NCI-H1417 treated with DMSO at 0.1 percent for 48 hours (cell line): ENCODE measurements at places on chromosomes 3 and 15.

GRCh38 chr3:6697285-6697684 is 163.6 kb upstream of the GRM7 start:
- no peak for DNase-seq

DNA sequence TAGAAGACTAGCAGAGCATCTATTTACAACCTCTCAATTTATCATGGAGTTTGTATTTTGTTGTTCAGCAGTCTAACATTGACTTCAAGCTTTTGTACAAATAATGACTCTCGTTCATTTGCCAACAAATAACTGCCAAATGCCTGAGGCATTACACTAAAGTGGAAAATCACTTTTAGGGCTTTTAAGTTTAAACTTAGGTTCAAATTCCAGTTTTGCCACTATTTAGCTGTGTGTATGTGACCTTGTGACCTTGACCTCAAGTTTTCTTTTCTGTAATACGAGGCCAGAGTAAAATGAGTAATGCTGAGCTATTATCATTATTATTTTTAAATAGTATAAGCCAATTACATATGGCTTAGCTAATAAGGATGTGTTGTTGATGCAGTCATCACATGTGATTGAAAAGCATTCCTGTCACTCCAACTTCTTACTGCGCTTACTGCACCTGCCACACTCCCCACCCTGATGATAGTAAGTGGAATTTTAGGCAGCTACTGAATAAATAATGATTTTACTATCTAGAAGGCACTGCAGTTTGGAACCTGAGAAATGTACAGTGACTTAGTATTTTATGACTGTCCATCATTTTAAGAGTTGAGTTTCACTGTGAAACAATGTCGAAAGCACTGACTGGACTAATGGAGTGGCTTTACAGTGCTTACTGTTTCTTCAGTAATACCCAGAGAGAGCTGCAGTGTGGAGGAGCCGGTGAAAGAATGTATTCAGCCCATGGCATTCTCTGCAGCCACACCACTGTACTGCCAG is 16.3 kb downstream of the ARL8B start:
- DNase-seq: no peak

- DNase-seq: no peak
These were observed 49.6 kb upstream of the ROPN1 start for GRCh38 chr3:124041553-124041952.

- no peak for DNase-seq
These were observed 318.1 kb upstream of the MCTP2 start for GRCh38 chr15:93913310-93913709.

DNA sequence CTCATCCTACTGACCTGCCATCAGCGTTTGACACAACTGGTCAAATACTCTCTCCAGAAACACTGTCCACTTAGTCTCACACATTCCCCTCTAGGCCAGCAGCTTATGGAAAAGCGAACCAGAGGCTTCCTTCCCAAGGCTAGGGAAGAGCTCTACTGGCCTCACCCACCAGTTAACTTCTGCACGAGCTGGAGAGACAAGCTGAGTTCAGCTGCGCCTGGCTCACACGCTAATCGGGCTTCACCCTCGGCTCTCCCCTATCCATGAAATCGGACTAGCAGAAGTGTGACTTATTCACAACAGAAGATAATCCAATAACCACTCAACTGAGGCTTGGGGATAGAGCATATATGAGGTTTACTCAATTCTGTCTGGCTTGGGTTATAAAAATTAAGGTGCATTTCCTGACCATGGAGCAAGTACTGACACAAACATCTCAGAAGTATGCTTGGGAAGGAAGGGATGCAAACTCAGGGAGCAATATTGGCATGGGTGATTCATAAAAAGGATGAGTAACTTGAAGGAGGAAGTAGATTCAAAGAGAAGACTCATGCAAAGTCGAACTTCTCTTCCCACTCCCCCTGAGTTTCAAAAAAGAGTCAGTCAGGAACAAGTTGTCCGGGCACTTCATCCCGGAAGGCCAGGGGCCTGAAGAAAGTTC is 73.1 kb downstream of the XXYLT1 start:
- DNase-seq: no peak

DNA sequence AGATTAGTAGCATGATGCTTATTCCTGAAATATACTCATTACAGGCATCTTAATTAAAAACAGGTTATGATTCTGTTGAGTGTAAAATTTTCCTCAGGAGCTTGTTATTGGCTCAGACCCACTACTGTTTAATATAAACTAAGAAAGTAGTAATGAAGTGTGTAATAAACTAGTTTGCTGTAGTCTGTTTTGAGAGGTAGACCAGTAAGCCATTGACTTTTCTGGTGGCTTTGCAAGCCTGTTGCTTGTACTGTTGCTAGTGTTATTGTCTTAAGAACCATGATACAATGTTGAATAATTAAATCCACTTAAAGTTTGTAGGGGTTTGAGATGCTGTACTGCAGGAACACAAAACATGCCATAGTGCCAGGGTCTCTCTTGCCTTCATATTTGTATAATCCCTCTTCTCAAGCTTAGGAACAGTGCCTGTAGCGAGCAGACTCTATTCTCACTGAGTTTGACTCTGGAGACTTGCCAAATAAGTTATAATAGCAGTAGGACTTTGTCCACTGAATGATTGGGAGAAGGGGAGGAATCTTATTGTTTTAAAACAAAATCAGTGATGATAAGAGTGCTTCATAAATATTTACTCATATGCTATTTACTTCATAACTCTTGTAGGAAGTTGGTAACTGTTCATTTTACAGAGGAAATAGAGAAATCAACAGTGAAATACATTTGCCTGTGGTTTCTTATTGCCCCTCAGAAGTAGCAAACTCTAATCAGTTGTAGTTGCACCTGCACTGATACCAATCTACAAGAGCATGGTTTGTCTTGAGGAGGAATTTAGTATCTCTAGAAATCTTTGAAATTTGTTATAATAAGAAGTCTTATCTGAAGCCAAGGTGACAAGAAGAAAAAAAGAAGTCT is 13.4 kb downstream of the TCF12 start:
- no peak for DNase-seq

- DNase-seq: no peak
These were observed 891.3 kb downstream of the SQOR start for GRCh38 chr15:46525984-46526725.

DNA sequence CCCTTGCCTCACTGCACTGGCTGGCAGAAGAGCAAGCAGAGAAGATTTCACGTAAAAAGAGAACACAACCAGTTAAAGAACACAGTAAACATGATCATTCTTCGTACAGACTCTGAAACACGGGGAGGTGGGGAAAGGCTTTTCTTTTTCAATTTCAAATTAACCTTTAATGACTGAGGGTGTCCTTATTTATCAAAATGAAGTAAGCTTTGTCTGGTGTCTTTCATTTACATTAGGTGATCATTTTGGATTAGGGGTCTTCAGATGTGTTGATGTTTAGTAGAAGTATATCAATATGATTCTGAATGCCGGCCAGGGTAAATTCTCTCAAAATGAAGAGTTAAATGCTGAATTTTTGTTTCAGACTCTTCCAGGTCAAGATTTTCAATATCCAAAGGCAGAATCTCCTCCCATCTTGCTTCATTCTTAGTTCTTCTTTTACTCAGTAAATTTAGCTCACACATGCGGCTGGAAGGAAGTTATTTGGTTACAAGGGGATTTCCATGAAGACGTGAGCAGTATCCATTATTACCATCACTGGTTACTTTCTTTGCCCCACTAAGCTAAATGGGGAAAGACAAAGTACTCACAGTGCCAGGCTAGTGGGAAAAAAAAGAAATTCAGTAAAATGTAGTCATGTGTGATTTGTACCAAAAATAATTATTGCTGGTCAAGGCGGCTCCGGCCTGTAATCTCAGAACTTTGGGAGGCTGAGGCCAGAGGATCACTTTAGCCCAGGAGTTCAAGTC is 272.2 kb upstream of the NR2F2 start:
- no peak for DNase-seq

GRCh38 chr3:112650482-112650881 is 9.5 kb upstream of the CCDC80 start:
- no peak for DNase-seq

DNA sequence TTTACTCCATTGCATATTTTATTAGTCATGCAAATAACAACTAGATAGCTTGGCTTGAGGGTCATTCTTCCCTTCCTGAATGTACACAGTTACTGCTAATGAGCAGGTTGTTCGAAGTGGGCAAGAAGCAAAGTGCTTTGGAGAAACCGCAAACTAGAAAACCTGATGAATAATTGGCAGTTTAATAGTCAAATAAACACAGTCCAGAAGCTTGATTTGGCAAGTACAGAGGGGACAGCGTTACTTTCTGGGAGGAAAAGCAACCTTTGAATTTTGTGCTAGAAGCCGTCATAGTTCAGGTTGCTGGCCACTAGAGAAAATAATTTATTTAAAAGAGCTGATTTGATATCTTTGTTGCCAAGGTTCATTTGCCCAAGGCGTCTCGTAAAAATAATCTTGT is 94.9 kb downstream of the MFSD1 start:
- DNase-seq: no peak

GRCh38 chr3:7146529-7146928 is 285.6 kb downstream of the GRM7 start:
- DNase-seq: no peak

GRCh38 chr3:122857019-122857418 is 62.1 kb downstream of the SLC49A4 start:
- no peak for DNase-seq

GRCh38 chr15:29268706-29269484 is 727 bp downstream of the NSMCE3 start:
- DNase-seq: no peak

- DNase-seq: no peak
These were observed 2.8 kb downstream of the MAGI1 start for GRCh38 chr3:66035763-66036477.

- DNase-seq: no peak
These were observed at the start of gene ACTC1 for GRCh38 chr15:34795267-34796081. Gene ACTC1, minus strand, starts transcription at chr15:34795549. Its CDS starts 741 bp downstream, at chr15:34794808.

GRCh38 chr3:1010228-1010627 is 82.6 kb upstream of the CNTN6 start:
- DNase-seq: no peak

GRCh38 chr3:35817216-35817615 is 177.9 kb downstream of the ARPP21 start:
- no peak for DNase-seq

GRCh38 chr3:196122688-196123046 is 40.8 kb upstream of the TFRC start:
- no peak for DNase-seq

DNA sequence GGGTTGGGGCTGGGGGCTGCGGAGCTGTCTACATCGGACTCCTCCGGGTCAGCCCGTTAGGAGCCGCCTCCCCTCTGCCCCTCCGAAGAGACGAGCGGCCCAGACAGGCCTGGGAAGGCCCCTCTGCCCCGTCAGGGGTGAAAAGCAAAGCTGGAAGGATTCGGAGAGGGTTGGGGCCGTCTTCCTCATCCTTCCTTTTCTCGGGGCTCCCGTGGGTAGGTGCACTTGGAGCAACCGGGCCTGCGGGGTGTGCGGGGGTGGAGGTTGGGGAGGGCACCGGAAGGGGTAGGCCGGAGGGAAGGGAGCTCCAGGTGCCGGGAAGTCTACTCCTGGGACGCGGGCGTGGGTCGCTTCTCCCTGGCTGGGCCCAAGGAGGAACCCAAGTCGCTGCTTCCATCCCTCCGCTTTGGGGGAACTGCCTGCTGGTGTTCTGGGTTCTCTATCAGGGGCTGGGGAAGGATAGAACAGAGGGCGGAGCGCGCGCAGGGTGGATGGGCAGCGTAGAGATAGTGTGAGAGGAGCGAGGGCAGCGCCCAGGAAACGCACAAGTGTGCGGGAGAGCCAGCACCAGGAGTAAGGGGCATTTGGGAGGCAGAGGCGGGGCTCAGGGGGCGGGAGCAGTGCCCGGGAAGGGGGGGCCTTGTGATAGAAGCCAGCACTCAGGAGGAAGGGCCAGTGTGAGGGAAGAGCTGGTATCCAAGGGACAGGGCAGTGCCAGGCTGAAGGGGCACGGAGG is 590 bp downstream of the POLR2H start:
- no peak for DNase-seq

DNA sequence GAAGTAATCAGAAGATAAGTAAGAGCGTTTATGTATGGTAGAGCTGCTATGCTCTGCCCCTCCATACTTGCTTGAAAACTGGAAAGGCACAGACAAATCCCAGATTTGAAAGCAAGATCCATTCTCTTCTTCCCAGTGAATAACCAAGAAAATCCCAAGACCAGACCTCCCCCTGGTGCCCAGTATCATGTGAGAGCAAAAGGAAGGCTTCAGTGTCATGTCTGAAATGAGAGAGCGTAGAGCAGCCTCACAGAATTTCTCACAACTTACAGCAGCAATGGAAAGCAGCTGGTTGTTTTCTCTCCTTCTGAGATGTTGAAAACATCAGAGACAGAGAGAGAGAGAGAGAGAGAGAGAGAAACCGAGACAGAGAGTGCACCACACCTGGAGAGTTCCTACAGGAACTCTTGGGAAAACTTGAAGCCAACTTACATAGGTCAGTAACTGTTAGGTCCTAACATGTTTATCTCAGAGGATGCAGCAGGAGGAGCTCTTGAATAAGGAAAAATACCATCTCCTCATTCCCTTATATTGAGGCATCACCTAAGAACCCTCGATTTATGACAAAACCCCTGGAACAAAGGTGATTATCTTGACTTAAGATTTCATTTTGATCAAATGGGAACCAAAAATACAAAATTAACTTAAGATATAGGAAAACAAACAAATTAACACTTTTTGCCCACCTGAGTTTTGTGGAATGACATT is 273.3 kb downstream of the NSUN3 start:
- no peak for DNase-seq

GRCh38 chr15:58699769-58700168 is 49.7 kb downstream of the ADAM10 start:
- no peak for DNase-seq

DNA sequence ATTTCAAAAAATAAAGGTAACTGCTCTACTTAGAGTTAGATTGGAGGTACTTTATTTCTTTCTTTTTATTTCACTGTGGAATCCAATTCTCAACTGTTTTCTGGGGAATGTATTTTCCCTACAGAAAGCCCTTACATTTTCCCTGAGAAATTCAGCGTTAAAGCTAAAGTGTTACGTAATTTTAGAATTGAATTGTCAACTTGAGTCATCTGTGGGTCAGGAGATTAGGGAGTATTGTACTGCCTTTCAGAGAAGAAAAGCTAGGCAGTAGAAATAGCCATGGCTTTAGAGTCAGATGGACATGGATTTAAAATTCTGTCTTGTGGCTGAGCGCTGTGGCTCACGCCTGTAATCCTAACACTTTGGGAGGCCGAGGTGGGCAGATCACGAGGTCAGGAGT is 728.6 kb downstream of the ROBO1 start:
- no peak for DNase-seq

DNA sequence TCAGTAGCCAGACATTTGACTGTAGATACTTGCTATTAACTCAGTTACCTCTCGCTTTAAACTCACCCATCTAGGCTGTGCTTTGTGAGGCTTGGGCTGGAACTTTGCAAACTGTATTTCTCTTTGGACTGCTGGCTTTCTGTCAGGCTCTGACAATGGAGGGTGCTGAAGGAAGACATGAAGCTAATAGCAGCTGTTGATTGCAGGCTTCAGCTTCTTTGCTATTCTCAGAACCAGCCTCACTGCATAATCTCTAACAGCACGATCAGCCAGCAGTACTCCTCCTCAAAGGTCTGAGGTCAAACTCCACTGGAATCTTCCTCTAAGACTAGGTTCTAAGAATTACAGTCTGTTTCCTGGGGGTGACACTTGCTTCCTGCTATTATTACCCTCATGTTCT is 295.6 kb downstream of the ZBBX start:
- no peak for DNase-seq
